Transverse colon (tissue), 4 donors: ENCODE measurements at places on chromosomes 11 and 22. TPM values are rescaled to one million over a fixed set of nuclear protein-coding genes. Genes with fewer than 3 reads are reported as not detected.

Gene MCHR1
- total RNA-seq = not detected

Gene OR5AP2
- total RNA-seq = not detected

- no peak overlapping the region for H3K4me3 ChIP-seq
- peaks cover 3% of the 10 kb centered on the region for H3K4me1 ChIP-seq
- no peaks in the 10 kb centered on the region for H3K36me3 ChIP-seq
- H3K27ac ChIP-seq = peak overlapping the region; percentile 48
- H3K27me3 ChIP-seq = no peaks in the 10 kb centered on the region
Observed at GRCh38 chr11:19705936-19706335, 6.7 kb upstream of the NAV2 start.

DNA sequence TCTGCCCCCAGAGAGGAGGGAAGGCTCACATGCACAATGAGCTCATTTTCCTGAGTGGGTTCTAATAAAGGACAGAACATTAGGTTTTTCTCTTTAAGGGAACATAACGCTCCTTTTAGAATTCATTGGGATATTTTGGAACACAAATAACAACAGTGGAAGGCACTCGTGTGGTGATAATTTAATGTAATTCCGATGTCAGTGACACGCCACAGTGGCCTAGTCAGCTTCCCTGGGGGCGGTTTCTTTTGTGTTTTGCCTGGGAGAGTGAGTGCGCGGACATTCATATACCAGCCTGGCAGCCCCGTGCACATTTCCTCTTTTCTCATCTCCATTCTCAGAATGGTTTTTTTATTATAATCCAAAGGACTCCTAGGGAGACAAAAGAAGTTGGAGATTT, 41.1 kb downstream of the SEZ6L start:
- no peak overlapping the region for H3K27ac ChIP-seq
- no peaks in the 10 kb centered on the region for H3K4me1 ChIP-seq
- no peak for DNase-seq

GRCh38 chr11:113193946-113194345, 120.4 kb upstream of the TTC12 start:
- H3K4me1 ChIP-seq = peaks cover 13% of the 10 kb centered on the region
- H3K4me3 ChIP-seq = no peak overlapping the region
- no peaks in the 10 kb centered on the region for H3K27me3 ChIP-seq
- H3K27ac ChIP-seq = no peak overlapping the region
- DNase-seq = no peak
- H3K36me3 ChIP-seq = no peaks in the 10 kb centered on the region

DNA sequence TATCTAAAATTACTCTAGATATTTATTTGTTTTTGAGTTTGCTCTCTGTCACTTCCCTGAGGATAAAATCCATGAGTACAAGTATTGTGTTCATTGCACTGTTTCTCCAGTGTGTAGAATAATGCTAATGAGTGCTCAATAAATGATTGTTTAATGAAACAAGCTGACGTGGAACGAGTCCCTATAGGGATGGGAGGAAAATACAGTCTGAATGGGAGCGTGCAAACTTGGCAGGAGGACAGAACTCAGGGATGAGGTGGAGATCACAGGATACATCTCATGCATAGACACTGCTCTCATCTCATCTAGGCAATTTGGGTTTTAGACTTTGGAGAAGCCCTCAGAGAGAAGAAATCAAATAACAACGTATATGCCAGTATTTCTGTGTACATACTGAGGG, 58.4 kb upstream of the ZC3H12C start:
- H3K4me3 ChIP-seq = no peak overlapping the region
- no peaks in the 10 kb centered on the region for H3K27me3 ChIP-seq
- no peaks in the 10 kb centered on the region for H3K36me3 ChIP-seq
